ENCODE measurements at places on chromosomes 2 and 18.

- DNase-seq, result no peak
These were observed 50.4 kb downstream of the AP1S3 start for GRCh38 chr2:223786943-223787342.

GRCh38 chr2:3313781-3314375 is 63.7 kb downstream of the EIPR1 start:
- no peak for DNase-seq

GRCh38 chr18:36162981-36163380 is 24.3 kb upstream of the MOCOS start:
- no peak for DNase-seq

DNA sequence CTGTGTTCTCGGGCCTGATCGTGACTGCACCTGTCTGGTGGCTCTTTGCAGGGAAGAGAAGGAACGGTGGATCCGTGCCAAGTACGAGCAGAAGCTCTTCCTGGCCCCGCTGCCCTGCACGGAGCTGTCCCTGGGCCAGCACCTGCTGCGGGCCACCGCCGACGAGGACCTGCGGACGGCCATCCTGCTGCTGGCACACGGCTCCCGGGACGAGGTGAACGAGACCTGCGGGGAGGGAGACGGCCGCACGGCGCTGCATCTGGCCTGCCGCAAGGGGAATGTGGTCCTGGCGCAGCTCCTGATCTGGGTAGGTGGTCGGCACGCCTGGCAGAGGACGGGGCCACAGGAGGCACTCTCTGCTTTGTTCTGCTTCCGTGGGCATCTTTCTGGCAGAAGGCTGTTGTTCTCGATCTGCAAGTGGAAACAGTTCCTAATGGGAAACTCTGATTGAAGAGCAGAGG is 48.0 kb downstream of the GBX2 start:
- DNase-seq, result no peak

GRCh38 chr2:223779877-223780276 is 57.5 kb downstream of the AP1S3 start:
- peak; percentile 64 for DNase-seq

DNA sequence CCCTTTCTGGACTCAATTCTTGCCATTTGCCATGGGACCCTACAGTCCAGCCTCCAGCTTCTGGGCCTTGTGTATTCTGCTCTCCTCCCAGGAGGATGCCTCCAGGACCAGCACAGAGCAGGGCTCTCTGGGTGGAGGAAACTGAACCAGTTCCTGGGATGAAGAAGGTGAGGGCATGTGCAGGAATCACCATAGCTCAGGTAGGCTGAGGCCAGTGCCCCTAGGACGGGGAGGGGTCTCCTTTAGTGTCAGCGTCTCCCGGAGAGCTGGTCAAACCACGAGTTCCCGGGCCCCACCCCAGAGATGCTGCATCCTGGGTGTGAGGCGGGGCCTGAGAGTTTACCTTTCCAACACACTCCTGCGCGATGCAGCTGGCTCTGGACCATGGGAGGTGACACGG is 5.8 kb upstream of the PRELID3A start:
- no peak for DNase-seq

GRCh38 chr2:175843625-175844024 is 158.4 kb downstream of the LNPK start:
- no peak for DNase-seq

DNA sequence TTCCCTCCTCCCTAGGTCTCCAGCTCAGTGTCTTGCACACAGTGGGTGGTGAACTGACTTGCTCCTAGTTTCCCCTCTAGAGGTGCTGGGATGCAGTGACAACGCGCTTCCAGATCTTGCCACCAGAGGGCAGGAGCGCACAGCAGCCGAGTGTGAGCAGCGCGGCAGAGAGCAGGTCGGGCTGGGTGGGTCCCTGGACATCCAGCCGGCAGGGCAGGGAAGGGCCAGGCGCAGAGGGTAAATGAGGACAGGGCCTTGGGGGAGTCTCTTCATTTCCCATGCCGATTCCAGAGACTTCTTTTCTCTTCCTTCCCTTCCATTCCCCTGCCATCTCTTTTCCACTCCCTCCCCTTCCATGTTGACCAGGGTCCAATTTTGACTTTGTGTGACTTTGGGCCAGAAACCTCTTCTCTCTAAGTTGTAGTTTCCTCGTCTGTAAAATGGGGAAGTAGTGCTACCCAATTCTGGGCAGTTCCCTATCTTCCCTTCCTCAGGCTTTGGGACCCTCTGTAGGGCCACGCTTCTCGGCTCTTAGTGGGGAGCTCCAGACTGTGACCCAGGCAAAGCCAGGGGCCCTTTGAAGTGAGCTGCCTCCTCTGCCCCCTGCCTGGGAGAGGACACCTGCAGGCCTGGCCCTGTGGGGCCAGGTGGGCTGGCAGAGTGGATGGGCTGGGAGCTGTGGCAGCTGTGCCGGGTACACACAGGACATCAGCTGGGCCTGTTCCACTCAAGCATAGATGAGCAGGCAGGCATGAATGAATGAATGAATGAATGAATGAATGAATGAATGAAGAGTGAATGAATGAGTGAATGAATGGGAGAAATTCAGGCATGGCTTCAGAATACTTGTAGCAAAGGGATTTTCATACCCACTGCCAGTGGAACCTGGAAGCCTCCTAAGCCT is 43.3 kb upstream of the TAF1B start:
- DNase-seq, result peak; percentile 92

DNA sequence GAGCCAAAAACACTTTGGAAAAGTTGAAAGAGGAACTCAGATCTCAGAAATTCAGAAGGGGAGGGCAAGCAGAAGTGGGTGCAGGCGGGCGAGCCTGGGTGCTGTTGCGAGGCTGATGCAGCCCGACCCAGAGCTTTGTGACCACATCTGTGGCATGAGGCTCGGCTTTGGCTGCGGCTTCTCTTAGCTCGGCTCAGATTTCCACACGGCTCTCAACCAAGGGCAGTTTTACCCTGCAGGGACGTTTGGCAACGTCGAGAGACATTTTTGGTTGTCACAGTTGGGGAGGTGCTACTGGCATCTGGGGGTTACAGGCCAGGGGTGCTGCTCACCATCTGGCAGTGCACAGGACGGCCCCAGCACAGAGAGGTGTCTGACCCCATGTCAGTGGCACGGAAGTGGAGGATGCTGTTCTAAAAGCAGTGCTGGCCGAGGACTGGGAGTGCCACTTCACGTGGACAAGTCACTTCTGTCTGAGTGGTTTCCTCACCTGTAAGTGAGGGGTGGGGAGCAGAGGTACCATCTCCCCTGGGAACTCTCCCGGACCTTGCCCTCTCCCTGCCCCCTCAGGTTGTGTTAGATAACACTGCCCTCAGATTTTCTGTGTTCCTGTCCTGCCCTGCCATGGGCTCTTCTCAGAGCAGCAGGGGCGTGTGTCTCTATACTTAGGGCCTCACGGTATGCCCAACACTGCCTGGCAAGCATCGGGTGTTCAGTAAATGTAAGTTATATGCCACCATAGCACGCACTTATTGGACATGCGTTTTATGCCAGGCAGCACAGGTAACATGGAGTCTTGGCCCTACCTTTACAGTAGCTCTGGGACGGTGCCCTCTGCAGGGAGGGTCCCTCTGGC is 48.7 kb upstream of the FAHD2A start:
- no peak for DNase-seq

GRCh38 chr2:215749092-215749957 is 264.0 kb downstream of the MREG start:
- DNase-seq, result no peak

GRCh38 chr2:76506538-76506937 is 795.8 kb upstream of the GCFC2 start:
- DNase-seq, result no peak

- DNase-seq, result no peak
These were observed 16.7 kb downstream of the LHCGR start for GRCh38 chr2:48738806-48739205.

- no peak for DNase-seq
These were observed 37.3 kb upstream of the LNPK start for GRCh38 chr2:176039375-176039774.

DNA sequence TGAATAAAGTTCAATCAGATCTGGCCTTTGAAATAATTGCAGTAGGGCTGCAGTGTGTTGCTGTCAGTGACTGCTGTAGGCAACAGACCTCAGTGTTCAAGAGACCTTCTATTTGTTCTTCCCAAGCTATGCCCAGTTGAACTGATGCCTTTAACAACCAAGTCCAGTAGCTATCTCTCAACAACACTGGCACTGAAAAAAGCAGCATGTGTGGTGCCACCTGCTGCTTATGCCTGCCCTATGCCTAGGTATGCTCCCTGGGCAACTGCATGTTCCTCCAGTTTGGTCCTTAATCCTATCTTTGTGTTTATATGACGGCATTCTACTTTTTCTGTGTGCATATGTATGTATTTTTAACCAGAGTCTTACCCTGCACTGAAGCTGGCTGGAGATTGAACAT is 523.9 kb upstream of the MEX3C start:
- no peak for DNase-seq

DNA sequence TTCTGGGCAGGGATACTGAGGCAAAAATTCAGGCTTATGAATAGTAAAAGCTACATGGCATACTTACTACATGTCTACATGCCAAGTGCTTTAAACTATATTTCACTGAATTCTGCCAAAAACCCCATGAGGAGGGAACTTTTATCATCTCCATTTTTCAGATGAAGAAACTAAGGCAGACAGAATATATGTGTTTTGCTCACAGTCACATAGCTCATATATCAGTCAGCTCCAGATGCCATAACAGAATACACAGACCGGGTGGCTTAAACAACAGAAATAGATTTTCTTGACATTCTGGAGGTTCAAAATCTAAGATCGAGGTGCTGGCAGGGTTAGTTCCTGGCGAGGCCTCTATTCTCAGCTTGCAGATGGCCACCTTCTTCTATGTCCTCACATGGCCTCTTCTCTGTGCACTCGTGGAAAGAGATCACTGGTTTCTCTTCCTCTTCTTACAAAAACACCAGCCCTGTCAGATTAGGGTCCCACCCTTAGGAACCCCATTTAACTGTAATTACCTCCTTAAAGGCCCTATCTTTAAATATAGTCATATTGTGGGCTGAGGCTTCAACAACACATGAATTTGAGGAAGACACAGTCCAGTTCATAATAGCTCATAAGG is 27.1 kb upstream of the CREB1 start:
- DNase-seq, result no peak

GRCh38 chr2:55859875-55860274 is 63.7 kb downstream of the EFEMP1 start:
- DNase-seq, result no peak

- DNase-seq, result no peak
These were observed 46.6 kb upstream of the GALR1 start for GRCh38 chr18:77203071-77203470.

GRCh38 chr18:78774741-78775141 is 204.9 kb upstream of the SALL3 start:
- no peak for DNase-seq

GRCh38 chr2:159101755-159102489 is 133.5 kb downstream of the TANC1 start:
- DNase-seq, result no peak

GRCh38 chr2:240915526-240916341 is 9.6 kb downstream of the CROCC2 start:
- no peak for DNase-seq

- DNase-seq, result peak; percentile 59
These were observed 50.4 kb downstream of the MMADHC start for GRCh38 chr2:149537092-149537726.

DNA sequence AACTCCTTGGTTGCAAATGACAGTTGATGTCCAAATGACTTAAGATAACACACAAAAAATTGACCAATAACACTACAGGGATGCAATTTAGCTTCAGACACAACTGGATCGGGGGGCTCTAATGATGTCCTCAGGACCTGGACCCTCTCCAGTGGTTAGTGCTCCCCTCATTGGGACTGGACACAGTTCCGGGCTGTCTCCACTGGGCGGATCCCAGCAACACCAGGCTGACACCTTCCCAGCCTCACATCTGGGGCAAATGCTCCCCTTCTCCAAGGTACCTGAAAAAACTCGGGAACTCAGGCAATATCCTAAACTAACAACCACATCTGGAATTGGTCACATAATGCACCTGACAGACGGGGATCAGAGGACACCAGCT is 48.7 kb downstream of the PSMG2 start:
- no peak for DNase-seq

DNA sequence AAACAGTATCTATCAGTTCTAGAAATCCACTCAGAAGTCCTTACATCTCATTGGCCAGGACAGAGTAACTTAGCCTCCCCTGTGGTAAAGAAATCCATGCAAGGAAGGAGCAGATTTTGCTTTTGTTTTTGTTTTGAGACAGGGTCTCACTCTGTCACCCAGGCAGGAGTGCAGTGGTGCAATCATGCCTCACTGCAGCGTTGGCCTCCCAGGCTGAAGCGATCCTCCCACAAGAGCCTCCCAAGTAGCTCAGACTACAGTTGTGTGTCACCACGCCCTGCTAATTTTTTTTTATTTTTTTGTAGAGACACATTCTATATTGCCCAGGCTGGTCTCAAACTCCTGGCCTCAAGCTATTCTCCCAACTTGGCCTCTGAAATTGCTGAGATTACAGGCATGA is 185.1 kb downstream of the NRP2 start:
- no peak for DNase-seq

DNA sequence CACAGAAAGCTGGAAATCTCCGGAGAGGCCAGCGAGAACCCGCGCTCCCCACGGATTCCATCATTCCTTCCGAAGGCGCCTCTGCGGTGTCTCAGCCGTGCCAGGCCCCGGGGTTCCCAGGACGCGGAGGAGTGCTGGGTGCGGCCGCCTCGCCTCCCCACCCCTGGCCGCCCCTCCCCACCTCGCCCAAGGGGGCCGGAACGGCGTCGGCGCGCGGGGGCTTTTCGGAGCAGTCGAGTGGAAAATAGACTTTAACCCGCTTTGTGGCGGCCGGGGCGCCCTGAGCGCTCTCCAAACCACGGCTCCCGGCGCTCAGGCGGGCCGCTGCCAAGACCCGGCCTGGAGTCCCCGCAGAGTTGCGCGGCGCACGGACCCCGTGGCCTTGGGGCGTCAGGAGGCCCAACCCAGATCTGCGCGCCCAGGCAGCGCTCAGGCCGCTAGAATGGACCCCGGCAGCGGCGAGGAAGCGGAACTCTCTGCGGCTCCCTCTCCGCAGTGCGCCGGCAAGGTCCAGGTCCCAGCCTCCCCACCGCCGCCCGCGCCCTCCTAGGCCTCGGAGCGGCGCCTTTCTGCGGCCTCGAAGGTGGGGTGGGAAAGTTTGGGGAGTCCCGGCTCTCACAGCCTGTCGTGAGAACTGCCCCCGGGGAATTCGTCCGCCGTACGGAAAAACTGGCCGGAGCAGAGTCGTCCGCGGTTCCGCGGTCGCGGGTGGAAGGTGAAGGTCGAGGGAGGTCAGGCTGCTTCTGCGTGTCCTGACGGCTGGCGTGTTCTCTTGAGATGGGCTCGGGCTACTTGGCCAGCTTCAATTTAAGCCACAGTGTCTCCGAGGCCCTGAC is 1.2 kb upstream of the EMX1 start:
- DNase-seq, result peak; percentile 33

DNA sequence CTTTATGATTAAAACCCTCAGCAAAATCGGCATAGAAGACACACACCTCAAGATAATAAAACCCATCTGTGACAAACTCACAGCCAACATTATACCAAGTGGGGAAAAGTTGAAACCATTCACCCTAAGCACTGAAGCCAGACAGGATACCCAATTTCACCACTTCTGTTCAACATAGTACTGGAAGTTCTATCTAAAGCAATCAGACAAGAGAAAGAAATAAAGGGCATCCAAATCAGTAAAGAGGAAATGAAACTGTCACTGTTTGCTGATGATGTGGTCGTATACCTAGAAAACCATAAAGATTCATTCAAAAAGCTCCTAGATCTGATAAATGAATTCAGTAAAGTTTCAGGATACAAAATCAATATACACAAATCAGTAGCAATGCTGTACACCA is 16.4 kb upstream of the RPRD1A start:
- peak; percentile 34 for DNase-seq

All from activated CD4-positive, alpha-beta T cell treated with anti-CD3 and anti-CD28 coated beads, Interleukin-2, Interleukin-4, amounts not matched to agents 100 ng/mL and 50 ng/mL, durations not matched to agents 16 hours and 8 hours (primary cell).